ENCODE measurements at places on chromosomes 2 and 18.

- no peak for DNase-seq
Observed at GRCh38 chr18:11587432-11587831, 22.0 kb upstream of the SLC35G4 start.

DNA sequence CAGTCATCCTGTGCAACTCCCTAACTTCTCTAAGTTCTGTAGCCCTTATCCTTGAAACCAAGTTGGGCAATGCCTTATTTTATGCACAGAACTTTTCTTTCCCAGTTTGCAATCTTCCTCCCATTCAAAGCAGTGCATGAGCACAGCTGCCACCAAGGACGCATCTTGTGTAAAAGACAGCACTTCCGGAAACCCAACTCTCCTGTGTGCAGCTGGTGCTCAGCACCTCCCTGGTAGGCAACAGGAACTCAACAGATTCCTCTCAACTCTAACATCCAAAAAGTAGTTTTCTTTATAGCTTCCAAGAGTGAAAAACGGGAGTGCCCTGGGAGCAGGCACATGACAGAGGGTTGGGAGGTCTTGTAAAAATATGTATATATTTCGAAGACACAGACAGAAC lies 2.2 kb downstream of the TMEM18 start:
- no peak for DNase-seq

DNA sequence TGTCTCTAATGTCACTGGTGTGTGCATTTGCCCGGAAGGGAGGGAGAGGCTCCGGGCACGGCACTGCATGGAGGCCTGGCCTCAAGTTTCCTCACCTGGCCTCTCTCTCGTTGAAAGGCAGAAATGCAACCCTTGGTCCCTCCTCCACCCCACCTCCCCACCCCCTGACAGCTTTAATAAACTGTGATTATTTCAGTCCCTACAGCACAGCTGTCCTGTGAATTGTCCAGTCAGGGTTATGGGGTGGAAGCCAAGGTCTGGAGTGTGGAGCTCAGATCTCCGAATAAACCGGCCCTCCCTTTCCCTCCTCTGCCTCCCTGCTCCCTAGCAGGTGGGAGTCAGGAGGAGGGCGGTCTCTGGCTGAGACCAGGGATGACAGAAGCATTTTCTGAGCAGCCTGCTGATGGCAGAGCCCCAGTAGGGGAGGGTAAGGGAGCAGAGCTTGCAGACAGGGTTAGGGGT lies 199.2 kb upstream of the SMAD2 start:
- no peak for DNase-seq

GRCh38 chr2:235721625-235722024 lies 227.8 kb downstream of the AGAP1 start:
- DNase-seq, result no peak

DNA sequence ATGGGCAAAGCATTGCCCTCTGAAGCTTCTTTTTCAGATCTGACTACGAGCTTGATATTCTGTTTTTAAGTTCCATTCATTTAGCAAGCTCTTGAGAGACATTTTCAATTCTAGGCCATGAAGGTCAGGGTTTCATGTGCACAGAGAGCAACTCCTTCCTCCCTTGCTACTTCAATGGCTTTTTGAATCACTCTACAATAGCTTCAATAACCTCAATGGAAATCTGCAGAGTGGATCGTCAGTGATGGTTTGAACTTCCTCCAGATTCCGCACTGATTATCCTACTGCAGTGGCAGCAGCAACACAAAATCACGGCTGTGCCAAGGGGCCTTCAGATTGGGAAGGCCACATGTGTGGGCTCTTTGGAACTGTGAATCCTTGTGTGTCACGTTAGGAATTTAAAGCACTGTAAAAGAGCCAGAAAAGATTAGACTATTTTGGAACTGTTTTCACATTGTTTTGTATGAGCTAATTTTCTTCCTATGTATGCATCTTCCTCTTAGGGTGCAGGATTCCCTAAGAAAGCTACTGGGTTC lies 88.4 kb upstream of the MGAT4A start:
- DNase-seq, result no peak

- DNase-seq, result peak; percentile 23
Observed at GRCh38 chr2:9815844-9816279, 27.4 kb upstream of the TAF1B start.

GRCh38 chr2:163734881-163735684 lies 725 bp downstream of the FIGN start:
- peak; percentile 1 for DNase-seq

DNA sequence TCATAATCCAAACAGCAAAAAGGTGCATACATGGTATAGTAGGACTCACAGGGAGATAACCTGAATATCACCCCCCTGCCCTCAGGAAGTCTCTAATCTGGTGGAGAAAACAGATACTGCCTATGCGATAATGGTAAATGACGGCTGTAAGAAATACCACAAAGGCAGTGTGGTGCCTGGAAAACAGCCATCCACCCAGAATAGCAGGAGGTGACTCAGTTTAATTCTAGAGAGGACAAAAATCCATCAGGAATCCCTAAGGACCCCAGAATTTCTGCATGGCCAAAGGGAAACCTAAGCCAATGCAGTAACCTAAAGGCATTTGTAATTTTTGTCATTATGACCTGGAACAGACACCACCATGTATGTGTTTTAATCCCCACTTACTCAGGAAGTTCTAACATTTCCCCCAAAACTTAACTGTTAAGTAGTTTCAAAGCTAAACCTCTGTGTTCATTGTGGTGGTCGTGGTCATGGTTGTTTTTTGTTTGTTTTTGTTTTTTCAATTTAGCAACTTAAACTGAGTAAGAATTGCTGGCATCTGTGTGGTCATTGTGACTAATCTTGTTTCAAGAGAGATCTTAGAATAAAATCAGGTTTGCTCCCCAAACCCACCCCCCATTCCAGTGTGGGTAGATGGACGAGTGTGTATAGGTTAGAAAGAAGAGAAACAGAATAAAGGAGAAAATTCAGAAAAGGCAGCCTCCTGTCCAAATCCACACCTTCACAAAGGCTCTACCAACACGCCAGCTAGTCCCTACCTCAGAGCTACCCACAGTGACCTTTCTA lies 121.5 kb upstream of the CDCA7 start:
- no peak for DNase-seq

DNA sequence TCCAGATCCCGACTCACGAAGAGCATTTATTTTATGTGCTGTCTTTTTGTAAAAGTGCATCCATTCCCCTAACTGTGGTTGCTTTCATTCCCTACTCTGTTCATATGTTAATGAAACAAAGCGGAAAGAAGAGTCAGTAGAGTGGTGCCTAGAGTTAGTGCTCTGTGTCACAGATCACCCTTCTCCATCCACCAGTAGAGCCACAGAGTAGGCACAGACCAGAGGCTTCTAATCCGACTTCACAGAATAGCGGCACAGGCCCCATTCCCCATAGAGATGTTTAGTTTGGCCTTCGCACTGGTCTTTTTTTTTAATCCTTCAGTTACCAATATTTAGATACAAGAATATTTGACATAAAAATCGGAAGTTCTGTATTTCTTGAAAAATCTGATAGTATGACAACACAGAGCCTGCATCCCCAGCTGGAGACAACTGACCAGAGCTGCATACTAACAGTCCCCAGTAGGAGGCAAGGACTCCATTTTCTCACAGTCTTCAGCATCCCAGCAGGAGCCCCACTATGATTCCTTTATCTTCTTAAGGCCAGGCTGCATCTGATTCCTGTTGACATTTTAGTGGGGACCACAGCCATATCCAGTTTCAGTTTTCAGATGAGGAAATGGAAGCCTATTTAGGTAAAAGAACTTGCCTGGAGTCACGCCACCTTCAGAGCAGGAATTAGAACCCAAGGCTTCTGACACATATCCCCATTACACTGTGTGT lies 7.0 kb downstream of the G6PC2 start:
- DNase-seq, result peak; percentile 26

DNA sequence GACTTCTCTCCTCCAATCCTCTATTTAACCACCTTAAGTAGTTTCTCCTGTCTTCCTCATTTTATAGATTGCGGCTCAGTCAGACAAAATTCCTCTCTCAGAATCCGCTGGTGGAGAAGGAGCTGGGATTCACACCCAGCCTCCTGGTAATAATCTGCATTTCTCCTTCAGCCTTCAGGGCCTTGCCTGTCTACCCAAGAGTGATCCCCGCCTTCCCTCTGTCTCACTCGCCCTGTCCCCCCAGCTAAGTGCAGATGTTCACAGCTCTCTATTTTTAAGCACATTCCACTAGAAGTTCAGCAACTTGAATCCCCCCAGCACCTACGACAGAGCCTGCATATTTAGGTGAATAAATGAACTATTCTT lies 212.5 kb upstream of the HAAO start:
- DNase-seq, result no peak

DNA sequence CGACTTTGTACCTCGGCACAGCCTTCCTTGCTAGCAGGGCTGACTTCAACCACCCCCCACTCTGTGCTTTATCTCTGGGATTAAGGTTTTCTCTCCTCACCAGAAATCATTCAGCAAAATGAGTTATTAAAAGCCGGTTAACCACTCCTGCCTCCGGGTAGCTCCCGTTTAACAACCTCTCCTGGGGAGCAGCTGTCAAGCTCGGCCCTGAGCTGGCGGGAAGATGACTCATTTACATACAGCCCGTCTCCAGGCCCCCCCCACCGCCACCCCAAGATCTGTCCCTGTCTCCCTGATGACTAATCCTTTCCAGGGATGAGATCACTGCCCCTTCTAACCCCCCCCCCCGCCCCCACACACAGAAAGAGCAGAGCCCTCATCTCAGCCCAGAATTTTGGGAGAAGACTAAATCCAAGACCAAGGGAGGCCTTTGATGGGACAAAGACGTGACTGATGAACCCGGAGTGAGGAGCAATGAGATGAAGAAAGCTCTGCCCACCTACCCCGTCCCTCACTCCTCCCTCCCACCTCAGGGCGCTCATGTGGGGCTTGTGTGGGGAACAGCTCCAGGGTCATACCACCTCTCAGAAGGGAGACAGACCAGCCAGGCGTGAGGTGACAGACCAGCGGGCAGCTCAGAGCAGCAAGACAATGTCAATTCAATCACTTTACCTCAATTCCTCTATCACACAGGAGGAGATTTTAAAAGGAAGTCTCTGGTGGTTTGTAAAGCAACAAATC lies 131.4 kb downstream of the MSH2 start:
- no peak for DNase-seq

Data from hematopoietic multipotent progenitor cell treated with erythropoietin and hydrocortisone succinate and interleukin-3 and kit ligand, for 4 days (in vitro differentiated cells).